NCI-H524 (cell line): ENCODE measurements at places on chromosomes 16 and 17.

DNA sequence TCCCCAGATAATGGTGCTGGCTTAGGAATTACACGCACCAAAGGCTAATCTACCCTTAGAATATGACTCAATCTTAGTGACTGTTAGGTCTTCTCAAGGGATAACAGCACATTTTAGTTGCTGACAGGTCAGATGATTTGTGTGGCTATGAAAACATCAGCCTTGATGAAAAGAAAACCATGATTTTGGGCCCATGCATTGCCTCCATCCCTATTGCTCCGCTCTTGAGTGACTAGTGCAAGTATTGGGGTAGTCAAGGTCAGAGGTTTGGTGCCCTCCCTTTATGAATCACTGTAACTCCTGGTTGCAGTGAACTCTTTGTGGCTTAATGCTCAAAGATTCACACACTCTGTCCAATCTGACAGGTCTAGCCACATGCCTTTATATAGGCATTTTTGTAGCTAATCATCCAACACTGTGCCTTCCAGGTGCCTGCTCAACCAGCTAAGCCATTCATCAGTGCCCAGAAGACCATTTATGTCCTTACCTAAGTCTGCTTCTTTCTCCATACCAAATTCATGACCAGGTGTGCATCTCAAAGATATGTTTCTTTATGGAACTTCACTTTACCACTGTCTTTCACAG is 251.6 kb downstream of the KCNJ2 start:
- no peak for DNase-seq

GRCh38 chr17:48543854-48544348 is 1.0 kb downstream of the HOXB2 start:
- DNase-seq = no peak

GRCh38 chr16:25893332-25893731 is 201.6 kb downstream of the HS3ST4 start:
- DNase-seq = no peak

GRCh38 chr16:76118344-76118743 is 158.9 kb upstream of the CNTNAP4 start:
- no peak for DNase-seq

DNA sequence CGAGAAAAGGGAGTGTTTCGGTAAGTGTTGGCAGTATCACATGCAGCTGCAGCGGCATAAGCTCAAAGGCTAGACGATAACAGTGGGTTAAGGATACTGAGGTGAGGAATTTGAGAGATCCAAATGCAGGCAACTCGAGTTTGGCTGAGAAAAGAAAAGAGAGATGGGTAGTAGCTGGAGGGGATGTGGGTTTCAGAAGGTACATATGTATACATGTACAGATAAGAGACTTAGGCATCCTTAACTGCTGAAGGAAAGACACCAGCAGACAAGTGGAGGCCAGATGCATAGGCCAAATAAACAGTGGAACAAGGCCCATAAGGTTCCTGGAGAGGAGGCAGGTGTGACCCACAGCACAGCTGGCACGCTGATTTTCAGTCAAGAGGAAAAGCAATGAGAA is 86.6 kb upstream of the NETO2 start:
- DNase-seq = peak; percentile 62

GRCh38 chr17:17685775-17686291 is 4.6 kb downstream of the RAI1 start:
- DNase-seq = no peak

- no peak for DNase-seq
Observed at GRCh38 chr17:29918922-29919856, 10.8 kb downstream of the SSH2 start.

- DNase-seq = no peak
Observed at GRCh38 chr17:59425085-59425931, 93.9 kb downstream of the YPEL2 start.

DNA sequence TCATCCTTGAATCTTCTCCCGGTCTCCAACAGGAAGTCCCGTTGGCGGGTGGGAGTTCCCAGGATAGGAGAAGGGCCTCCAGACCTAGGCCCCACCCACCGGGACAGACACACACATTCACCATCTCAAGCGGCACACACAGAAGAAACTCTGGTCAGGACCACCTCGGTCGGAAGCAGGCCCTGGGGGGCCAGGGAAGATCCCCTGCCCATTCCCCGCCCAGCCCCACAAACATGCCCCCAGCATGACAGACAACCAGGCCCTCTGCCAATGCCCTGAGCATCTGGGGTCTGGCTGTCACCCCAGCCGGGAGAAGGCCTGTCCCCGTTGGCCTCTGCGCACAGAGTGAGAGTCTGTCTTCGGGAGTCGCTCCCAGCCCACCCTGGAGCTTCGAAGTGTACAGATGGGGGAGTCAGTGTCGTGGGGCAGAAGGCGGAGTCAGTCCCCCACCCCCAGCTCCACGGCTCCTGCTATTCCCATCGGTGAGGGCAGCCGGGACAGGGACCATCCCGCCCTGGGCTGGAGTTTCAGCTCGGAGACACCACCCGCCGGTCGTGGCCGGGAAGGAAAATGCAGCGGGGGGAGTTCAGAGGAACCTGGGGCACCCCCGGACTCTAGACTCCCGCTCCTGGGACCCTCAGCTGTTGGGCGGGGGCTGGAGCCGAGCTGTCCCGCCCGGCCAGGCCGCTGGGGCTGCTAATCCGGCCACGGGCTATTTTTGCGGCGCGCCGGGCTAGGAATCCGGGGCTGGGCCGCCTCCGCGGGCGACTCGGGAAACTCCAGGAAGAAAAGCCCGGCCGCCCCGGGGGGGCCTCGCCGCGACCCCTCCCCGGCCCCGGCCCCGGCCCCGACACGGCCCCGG is 660 bp downstream of the RHBDF1 start:
- DNase-seq = no peak

DNA sequence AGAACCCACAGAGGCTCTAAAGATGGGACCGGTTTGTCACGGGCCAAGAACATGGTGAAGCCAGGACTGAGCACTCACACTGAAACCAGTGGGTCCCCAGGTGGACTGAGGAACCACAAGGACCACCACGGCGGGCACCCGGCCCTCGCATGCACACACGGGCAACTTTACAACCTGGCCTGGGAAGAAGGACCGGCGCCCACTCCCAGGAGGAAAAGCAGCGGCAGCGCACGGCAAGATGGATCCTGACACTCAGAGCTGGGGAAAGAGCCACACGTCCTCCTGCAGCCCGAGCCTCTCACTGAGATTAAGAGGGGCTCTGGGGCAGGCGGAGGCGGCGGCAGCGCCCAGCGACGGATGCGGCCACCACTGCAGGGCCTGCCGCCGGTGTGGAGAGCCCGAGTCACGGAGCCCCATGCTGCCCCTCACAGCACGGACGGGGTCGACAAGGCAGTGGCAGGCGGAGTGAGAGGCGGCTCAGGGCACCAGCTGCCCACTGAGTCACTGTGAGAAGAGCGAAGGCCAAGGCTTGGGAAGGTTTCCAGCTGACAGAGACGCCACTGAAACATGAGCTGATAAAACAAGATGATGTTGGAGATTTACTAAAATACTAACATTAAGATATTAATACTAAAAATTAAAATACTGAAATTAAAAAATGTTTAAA is 118.3 kb downstream of the ANKRD11 start:
- no peak for DNase-seq

DNA sequence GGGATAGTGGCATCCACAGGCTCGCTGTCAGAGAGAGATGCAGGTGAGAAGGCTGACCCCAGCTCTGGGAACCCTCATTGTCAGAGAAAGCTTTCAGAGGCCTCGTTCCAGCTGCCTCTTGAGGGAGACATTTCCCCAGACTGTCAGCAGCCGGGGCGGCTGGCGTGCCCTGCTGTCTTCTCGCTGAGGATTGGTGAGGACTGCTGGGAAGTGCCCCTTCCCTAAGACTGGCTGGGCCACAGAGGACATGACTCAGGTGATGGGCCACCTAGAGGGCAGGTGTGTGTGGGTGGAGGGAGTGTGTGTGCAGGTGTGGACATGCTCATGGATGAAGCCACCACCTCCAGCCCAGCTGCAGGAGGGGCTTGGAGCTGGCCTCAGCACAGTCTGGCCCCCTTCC is 25.3 kb downstream of the SPACA3 start:
- DNase-seq = no peak

DNA sequence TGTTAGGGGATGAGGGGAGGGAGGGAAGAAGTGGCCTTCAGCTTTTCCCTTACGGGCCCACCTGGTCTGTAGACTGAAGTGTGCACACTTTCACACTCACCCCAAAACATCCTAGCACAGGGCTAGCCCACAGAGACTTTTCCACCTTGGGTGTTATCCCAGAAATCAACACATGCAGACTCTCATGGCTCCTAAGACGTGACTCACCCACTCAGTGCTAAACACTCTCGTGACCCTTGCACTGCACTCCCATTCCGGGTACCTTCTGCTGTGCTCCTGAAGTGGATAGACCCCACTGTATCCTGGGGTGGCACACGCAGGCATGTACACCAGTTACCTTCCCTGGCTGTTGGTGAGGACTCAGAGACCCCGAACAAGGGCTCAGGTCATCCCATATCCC is 23.0 kb upstream of the ABCC3 start:
- no peak for DNase-seq
